ENCODE measurements at places on chromosomes 7 and 10. TPM values are rescaled to one million over a fixed set of nuclear protein-coding genes. Genes with fewer than 3 reads are reported as not detected.
A peak's percentile ranks its signal among the peaks of the same experiment; 100 is the strongest.

DNA sequence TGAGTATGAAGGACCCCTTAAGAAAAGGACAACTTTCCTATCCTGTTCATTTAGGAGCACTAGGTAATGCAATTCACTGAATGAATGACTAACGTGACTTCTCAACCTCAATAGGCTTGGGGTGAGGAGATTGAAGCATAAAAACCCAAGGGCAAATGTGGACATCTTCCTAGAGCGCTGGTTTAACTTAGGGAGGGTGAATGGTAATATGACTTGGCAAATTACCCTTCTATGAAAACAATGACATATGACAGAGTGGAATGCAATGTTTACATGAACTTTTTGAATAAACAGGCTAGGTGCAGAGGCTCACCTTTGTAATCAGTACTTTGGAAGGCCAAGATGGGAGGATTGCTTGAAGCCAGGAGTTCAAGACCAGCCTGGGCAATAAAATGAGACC lies 83.9 kb upstream of the ANK3 start:
- DNase-seq, result no peak

DNA sequence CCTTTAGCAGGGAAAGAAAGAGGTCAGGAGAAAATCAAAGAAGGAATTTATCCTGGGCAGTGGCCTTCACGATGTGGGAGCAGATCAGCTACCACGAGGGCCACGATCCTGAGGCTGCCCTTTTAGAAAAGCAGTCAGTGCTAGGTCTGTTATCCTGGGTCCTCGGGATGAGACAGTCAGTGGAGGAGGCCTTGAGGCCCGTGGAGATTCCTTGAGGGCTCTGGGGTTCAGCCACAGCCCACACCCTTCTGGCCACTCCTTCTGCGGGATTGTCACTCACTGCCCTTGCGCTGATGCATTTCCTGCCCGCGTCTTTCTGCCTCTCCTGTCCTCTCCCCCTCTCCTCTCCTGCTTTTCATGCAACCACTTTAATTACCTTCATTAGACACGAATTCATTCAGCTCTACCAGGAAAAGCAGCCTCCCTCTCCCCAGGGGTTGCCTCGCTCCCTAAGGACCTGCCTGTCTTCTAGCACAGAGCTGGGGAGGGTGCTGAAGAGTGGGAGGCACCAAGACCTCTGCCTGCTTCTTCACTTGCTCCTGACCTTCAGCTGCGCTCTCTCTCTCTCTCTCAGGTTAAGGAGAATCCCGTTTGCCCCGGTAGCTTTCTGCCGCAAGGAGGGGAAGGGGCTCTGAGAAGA lies 42.6 kb upstream of the LRRC4 start:
- no peak for DNase-seq

GRCh38 chr7:115478426-115478825 lies 552.1 kb downstream of the TFEC start:
- DNase-seq, result no peak

UNC5B gene
- 57.8 TPM for polyA plus RNA-seq

- DNase-seq, result no peak
Observed at GRCh38 chr10:48494073-48494472, 110.8 kb downstream of the ARHGAP22 start.

CALY gene
- not detected for polyA plus RNA-seq

- DNase-seq, result no peak
Observed at GRCh38 chr10:31644931-31645633, 283.5 kb downstream of the ARHGAP12 start.

TDRD1 gene
- not detected for polyA plus RNA-seq

GRCh38 chr10:113960617-113961181 lies 83.0 kb upstream of the ADRB1 start:
- no peak for DNase-seq

PRSS37 gene
- polyA plus RNA-seq, result 1.0 TPM

DNA sequence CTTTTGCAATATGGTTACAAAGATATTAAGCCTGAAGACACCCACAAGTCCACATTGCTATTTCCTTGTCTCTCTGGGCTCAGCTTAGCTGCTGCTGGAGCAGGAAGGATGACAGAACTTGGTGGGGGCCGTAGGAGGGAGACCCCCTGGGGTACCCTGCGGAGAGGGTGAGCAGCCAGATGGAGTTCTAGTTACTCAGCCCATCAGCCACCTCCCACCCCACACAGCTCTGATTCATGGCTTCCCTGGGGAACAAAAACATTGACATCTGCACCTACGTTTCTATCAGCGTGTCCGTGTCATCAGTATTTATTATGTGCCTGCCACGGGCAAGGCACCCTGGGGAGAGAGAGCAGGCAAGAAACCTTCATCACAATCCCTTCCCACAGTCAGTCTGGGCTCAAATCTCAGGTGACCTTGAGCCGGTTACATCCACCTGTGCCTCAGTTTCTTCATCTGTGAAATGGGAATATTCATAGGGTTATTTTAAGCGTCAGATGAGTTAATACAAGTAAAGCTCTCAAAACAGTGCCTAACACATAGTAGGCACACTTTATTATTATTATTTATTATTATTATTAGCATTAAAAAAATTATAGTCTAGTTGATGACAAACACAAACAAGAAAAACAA lies 131.5 kb downstream of the C10orf105 start:
- DNase-seq, result no peak

KLLN gene
- 1.7 TPM for polyA plus RNA-seq

DNA sequence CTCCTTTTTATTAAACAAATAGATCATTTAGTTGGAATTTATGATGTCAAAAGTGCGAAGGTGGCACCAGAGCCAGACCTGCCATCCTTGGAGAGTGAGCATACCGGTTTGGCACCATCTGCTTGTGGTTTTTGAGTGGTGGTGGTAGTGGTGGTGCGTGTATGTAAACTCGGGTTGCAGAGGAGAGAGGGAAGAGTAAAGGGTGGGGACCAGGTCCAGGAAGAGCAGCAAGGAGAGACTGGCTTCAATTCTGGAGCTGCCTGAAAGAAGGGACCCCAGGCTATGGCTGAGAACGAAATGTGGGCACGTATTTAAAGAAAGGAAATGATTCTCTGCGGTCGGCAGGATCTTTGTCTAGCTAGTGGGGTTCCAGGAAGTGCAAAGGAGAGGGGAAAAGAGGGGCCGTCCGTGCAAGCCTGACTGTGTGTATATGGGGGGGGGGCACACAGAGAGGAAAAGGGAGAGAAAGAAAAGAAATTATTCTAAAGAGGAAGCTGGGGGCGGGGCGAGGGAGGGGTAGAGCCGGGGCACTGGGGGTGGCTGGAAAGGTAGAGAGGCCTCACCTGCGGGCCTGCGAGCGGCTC lies 448 bp upstream of the GOLGA7B start:
- DNase-seq, result no peak

- peak; percentile 55 for DNase-seq
Observed at GRCh38 chr10:59362144-59362958, at the start of gene FAM13C. Gene FAM13C, minus strand, starts transcription at chr10:59362549. Its CDS starts 89 bp downstream, at chr10:59362460.

DNA sequence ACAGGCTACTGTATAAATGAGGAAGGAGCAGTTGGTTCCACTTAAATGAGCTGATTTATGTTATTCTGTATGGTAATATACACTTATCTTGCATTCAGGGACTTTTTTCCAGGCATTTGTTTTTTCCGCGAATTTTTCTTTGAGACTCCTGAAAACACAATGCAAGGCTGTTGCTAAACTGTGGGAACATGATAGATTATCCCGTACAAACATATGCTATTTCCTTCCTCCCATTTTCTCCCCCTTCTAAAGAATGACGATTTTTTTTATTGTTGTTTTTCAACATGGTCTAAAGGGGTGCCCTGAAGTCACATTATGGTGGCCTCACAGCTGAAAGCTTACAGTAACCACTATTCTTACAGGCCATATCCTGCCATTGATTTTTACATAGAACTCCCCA lies 523.9 kb upstream of the NRP1 start:
- DNase-seq, result no peak

DNA sequence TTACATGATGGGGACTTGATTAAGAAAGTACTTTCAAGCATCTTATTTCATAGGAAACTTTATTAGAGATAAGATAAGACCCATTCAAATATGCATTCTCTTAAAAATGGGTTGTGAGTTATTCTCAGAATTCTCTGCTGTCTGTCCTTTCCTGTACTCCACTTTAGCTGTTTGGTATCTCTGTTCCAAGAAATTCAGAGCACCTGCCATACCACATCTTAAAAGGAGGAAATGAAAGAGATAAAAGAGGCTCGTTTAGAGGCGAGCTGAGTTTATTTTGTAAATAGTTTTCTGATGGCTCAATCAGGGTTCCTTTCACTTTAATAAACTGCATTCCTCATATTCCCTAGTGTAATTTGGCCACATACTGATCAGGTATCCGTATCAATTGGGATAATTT lies 87.2 kb downstream of the MDFIC start:
- DNase-seq, result no peak

DNA sequence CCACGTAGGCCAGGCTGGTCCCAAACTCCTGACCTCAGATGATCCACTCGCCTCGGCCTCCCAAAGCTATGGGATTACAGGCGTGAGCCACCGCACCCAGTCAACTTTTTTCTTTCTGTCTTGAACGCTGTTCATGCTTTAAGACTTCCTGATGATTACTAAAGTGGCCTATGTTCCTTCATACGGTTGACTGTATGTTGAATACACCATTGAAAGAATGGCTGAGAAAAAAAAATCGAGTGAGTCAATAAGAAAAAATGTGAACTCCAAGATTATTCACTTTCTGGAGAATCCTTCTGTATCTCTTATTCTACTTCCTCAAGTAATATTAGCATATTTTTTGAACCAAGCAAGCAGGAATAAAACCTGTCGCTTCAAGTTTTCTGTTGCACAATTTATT lies 955.0 kb downstream of the GATA3 start:
- no peak for DNase-seq

GRCh38 chr10:22253580-22253882 lies 35.7 kb upstream of the EBLN1 start:
- DNase-seq, result no peak

MRPL32 gene
- polyA plus RNA-seq, result 103 TPM

KIF20B gene
- 15.1 TPM for polyA plus RNA-seq

NKX1-2 gene
- polyA plus RNA-seq, result not detected

- no peak for DNase-seq
Observed at GRCh38 chr7:136947347-136947746, 78.9 kb downstream of the CHRM2 start.

LRRC72 gene
- not detected for polyA plus RNA-seq

DNA sequence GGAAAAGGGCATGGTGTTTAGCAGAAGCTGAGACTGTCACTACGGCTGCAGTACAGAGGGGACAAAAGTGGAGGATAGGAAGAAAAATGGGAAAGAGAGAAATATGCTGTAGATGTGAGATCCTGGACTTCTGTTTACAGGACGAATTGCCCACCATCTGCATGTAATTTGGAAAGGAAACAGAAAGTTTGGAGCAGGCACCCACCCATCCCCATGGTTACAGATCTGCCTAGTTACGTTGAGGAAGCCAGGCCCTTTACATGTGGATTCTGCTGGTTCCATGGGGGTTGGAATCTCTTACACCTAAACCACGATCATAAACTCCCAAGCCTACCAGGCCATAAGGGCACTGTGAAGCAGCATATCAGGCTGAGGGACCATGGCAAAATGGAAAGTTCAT lies 84.3 kb downstream of the WDFY4 start:
- no peak for DNase-seq

DNA sequence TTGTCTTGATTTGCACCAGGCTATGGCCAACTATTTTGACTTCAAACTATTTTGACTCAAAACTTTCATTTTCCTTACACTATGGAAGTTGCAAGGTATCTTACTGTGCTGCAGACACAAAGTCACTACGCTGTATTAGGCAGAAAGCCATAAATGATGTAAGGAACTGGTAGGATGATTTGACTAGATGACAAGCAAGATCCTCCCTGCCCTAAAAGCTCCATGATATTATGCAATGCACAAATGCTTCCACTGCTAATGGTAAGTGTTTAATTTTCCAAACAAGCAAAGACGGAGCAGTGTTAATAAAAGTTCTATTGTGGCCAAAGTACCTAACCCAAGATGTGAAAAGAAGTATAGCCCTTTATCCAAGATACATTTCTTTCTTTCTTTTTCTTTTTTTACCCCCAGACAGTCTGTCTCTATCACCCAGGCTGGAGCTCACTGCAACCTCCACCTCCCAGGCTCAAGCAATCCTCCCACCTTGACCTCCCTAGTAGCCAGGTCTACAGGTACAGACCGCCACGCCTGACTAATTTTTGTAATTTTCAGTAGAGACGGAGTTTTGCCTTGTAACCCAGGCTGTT lies 98.2 kb downstream of the ANK3 start:
- no peak for DNase-seq

GRCh38 chr7:16710651-16711050 lies 42.9 kb upstream of the TSPAN13 start:
- no peak for DNase-seq

DNA sequence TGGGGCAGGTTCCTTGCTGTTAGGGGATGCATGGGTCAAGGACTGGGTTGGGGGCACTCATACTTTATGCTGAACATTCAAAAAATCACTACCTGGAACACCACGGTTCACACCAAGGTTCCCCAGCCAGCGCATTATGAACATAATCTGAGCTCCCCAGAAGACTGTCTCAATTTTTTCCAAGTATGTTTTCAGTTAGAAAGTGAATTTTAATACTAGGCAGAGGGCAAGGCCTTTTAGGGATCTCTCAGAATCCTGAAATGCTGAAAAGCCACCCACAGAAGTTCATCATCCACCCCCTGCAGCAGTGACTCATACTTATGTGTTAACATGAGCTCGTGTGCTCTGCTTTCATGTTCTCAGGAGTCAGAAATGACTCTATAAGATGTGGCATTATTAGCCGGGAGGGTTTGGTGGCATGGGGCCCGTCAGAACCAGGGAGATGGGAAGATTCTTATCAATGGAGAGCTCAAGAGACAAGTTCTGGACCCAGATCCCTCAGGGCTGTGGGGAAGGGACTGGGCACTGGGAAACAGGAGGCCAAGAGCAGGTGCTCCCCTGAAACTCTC lies 185.2 kb upstream of the ITGB1 start:
- no peak for DNase-seq

DNA sequence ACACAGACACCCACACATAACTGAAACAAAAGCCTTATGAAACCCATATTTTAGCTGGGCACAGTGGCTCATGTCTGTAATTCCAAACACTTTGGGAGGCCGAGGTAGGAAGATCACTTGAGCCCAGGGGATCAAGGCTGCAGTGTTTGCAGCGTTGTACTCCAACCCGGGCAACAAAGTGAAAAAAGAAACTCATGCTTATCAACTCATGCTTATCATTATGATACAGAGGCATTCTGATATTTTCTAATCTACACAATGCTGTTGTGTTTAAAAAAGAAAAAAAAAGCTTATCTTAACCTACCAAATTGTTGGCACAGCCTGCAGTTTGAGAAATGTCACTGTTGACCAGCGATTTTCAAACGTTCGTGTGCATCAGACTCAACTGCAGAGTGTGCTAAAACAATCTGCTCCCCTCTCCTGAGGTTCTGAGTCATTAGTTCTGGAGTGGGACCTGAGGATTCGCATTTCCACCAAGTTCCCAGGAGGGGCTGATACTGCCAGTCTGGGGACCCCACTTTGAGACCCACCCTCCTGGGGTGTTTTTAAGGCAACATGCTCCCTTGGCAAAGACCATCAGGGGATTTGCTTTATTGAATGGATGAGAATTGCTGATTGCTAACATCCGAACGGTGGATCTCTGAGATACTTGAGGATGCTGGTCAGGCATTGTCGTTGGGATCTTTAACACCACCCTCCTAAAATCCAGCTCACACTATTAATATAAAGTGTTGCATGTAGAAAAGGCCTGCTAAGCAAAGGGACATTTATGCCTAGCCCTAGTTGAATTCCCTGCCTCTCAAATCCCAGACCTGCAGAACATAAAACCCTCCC lies 16.2 kb downstream of the CHST3 start:
- no peak for DNase-seq

- DNase-seq, result no peak
Observed at GRCh38 chr10:72248468-72249151, 25.1 kb upstream of the DDIT4 start.

GPRIN2 gene
- 6.5 TPM for polyA plus RNA-seq

HECW1 gene
- polyA plus RNA-seq, result 11.2 TPM

GRCh38 chr10:100739517-100740368 lies 5.6 kb upstream of the PAX2 start:
- DNase-seq, result no peak

GRCh38 chr10:14093730-14094484 lies 236.8 kb downstream of the FRMD4A start:
- no peak for DNase-seq

All from left renal cortex interstitium (tissue), 4 donors.